AG04450 (cell line): ENCODE measurements at places on chromosomes 12 and 14.

DNA sequence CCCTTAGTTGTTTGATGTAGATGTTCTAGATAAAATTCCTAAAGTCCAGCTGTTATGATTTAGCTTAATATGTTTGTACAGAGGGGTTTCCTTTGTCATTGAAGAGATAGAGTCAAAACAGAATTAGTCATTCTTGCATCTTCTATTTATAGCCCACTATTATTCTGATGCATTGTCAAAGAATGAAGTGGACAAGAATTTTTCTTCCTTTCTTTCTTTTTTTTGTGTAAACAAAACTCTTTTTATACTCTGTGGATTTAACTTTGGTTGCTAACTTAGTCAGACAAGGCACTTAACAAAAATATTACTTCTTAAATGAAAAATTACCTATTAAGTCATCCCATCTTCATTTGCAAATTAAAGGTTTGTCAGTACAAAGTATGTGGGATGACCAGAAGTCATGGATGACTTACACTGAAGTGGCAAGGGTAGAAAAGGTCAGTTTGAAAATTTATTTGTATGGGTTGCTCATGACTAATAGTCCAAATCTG, 215.6 kb upstream of the DDHD1 start:
- DNase-seq: peak; percentile 63

DNA sequence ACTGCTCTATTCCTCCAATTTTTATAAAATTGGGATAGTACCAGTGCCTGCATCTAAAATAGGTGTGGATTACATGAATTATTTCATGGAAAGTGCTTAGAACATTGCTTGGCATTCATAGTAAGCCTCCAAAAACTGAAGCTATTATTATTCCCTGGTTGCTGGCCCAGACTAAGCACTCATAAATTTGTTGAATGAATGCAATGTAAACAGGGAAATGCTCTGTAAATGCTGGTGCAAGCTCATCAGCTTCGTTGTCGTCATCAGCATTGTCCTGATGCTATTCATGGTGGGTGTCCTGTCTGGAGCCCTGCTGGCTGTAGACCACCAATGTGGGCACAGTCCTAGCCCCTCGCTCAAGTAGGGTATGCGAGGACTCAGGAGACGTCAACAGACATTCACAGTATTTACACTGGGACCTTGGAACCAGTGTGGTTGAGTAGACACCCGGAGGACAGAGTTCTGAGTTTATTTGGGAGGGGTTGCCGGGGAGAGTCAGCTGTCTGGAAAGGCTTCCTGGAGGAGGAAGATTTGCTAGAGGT, 16.5 kb downstream of the BDKRB2 start:
- DNase-seq: no peak

- no peak for DNase-seq
Measured at GRCh38 chr14:32311294-32312009, 17.6 kb upstream of the AKAP6 start.

DNA sequence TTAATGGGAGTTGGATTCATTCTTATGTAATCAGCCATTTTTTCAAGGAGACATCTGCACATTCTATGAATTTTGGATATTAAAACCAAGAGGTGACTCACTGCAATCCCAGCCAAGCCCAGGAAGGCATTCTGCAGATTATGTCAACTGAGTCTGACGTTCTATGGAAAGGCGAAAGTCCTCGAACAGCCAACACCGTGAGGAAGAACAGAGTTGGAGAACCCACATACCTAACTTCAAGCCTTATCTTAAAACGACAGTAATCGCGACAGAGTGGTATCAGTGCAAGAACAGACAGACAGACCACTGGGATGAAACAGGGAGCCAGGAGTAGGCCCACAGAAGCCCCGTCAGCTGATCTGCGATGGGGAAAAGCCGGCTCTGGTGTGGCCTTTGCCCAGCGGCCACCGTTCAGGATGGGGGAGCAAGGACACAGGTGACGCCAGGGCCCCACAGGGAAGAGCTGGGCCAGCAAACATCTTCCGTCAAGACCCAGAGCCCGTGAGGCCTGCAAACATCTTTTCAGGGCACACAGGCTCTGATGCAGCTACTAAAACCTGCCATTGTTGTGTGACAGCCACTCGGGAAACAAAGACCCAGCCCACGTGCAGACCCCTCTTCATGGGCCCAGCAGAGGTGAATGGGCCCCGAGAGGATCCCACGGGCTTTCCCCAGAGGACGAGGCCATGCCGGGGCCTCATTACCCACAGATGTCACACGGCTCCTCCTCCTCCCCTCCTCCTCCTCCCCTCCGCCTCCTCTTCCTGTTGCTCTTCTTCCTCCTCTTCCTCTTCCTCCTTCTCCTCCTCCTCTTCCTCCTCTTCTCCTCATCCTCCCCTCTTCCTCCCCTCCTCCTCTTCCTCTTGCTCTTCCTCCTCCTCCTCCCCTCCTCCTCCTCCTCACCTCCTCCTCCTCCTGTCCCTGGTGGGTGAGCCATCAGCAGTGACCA, 277.6 kb downstream of the ADGRD1 start:
- no peak for DNase-seq

DNA sequence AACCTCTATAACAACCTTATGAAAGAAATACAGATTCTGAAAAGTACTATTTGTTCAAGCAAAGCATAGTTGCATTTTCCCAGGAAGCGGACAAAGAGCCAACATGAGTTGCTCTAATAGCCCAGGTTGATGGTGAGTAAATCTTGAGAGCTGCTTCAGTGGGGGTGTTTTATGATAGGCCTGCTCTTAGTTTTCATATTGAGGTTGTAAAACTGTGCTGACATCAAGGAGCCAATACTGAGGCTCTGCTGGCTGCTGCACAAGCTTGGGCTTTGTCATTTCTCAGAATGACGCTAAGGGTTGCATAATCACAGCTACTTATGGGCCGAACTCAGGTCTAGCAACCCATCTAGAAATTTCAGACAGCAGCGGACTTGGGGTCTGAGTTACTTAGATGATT, 11.5 kb downstream of the TBC1D30 start:
- DNase-seq: no peak

DNA sequence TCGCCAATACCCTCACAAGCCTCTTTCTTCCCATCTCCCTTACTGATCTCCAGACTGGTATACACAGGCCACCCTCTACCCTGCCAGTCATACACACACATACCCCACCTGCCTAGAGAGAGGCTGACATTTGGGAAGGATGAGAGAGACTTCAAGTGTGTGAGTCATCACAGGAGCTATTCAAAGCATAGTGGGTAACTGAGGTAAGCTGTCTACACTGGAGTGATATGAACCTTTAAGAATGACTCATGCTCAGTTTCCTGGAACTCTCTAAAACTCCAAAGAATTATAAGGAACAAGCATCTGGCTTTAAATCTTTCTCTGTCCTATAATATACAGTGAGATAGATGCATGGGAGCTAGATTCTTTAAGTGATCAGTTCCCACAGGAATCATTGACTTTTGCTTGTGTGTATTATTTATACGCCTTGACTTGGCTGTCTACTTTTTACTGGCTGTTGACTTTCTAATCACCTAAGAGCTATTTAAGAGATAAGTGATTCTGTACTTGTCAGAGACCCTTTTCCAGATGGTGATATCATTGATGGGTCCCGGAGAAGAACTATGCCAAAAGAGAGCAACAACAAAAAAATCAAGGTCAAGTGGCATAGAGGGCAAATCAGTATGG, 5.8 kb downstream of the IGF1 start:
- DNase-seq: no peak
